Activated CD4-positive, alpha-beta T cell treated with anti-CD3 and anti-CD28 coated beads for 24 hours (primary cell): ENCODE measurements at places on chromosomes 2 and 18.

DNA sequence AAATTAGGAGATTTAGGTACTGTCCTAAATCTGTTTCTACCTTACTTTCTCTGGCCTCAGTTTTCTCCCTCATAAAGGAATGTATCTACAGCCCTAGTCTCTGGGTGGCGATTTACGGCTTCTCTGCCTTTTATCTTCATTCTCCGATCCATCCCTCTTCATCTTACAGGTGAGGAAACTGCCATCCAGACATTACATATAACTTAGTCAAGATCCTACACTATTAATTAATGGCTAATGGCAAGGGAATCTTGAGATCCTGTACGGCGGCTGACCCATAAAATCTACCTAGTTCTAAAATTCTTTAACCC is 386 bp upstream of the YIPF4 start:
- no peak for DNase-seq

GRCh38 chr2:167607211-167607610 is 640.2 kb downstream of the STK39 start:
- no peak for DNase-seq

DNA sequence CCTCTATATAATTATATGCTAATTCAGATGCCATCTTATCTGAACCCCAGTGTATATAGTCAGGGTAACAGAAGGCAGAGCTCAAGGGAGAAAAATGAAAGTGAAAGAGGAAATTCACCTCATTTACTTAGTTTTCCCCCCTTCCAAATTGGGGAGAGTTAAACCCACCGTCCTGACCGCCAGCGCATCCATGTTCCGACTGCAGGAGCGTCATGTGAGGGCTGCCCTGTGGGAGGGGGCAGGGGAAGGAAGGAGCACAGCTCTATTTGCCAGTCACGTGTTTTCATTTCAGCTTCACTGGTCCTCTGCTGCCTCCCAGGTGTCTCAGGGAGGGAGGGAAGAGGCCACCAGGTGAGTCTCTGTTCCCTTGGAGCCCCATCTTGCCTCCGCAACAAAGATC is 13.2 kb downstream of the CNNM4 start:
- no peak for DNase-seq

- no peak for DNase-seq
Observed at GRCh38 chr2:159736048-159736447, 23.7 kb downstream of the MARCHF7 start.

GRCh38 chr18:48348739-48349138 is 60.4 kb downstream of the ZBTB7C start:
- DNase-seq = no peak

DNA sequence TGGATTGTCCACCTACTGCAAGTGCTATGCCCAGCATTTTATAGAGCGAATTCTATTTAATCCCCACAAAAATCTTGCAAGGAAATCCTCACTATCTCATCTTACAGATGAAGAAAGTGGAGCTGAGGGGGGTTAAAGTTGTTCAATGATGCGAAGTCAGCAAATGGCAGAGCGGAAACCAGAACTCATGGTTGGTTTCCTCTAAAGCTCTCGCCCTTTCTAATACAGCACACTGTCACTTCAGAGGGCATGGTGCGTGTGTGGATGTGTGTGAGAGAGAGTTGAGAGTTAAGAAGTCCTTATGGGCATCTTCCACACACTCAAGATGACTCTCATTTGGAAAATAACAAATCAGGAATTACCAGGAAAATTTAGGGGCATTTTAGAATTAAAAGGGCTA is 78.4 kb downstream of the TGFA start:
- DNase-seq = no peak

DNA sequence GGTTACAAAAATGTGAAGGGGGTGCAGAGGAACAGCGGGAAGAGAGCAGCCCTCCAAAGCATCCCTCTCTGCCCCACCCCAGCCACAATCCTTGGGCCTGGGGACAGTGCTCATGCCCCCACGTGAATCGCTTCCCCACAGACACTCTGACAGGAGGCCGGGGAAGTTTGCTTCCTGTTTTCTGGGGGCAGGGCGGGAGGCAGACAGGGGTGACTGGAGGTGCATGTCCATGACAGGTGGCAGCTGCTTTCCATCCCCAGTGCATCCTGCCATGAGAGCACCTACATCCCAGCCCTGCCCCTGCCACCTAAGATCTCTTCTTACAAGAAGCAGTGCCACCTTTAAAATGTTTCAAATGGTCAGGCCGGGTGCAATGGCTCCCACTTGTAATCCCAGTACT is 47.2 kb upstream of the UBE2F start:
- no peak for DNase-seq

- no peak for DNase-seq
Observed at GRCh38 chr2:101190747-101191516, 39.8 kb upstream of the TBC1D8 start.

DNA sequence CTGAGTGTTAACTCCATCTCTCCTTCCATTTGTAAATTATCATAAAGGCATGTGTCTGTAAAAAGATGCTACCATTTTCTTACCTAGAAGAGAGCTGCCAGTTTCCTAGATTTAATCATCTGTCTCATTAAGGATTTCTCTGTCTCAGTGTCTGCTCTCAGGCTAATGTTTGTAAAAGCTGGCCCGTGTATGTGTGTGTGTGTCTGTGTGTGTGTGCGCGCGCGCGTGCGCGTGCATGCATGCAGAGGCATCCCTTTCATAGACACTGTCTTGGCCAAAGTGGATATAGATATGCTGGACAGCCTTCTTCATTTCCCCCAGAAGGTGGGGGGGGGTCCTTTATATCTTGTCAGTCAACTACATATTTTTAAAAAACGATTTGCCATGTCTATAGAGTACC is 18.9 kb downstream of the MGAT5 start:
- no peak for DNase-seq

- no peak for DNase-seq
Observed at GRCh38 chr2:42029639-42030199, 18.1 kb upstream of the PKDCC start.

GRCh38 chr18:43917520-43917919 is 640.2 kb upstream of the SYT4 start:
- DNase-seq = no peak

GRCh38 chr18:47285456-47285855 is 34.0 kb upstream of the SKOR2 start:
- DNase-seq = no peak

- DNase-seq = no peak
Observed at GRCh38 chr2:142870526-142870925, 6.9 kb upstream of the KYNU start.

- DNase-seq = no peak
Observed at GRCh38 chr2:138060301-138060635, 96.0 kb downstream of the HNMT start.

DNA sequence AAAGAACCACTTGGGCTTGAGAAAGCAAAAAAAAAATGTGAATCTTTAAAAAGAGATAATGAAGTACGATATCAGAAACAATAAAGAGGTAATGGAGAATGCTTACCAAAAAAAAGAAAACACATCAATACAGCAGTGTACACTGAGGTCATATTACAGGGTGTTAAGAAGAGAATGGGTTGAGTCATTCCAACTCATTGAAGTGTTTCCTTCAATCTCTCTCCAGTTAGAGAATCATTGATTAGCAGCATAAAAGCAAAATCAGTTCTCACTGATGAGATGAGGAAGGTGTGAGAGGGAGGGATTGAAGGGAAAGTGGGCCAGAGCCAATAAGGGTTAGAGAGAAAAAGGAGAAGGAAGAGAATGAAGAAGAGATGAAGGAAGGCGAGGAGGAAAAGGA is 43.9 kb upstream of the SGPP2 start:
- no peak for DNase-seq

DNA sequence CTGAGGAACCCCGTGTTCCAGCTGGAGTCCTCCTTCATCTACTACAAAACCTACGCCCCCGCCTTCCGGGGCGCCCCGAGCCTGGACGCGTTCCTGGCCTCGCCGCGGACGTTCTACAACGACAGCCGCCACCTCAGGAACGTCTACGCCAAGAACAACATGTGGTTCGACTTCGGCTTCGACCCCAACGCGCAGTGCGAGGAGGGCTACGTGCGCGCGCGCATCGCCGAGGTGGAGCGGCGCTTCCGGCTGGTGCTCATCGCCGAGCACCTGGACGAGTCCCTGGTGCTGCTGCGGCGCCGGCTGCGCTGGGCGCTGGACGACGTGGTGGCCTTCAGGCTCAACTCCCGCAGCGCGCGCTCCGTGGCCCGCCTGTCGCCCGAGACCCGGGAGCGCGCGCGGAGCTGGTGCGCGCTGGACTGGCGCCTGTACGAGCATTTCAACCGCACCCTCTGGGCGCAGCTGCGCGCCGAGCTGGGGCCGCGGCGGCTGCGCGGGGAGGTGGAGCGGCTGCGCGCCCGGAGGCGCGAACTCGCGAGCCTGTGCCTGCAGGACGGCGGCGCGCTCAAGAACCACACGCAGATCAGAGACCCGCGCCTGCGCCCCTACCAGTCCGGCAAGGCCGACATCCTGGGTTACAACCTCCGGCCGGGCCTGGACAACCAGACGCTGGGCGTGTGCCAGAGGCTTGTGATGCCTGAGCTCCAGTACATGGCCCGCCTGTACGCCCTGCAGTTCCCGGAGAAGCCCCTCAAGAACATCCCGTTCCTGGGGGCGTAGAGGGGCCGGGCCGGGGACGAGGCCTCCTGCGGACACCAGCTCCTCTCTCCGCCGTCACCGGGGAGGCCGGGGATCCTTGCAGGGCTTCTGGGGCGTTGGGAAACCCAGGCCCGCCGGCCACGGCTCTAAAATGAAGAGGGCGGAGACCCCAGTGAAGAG is 5.3 kb upstream of the NEU4 start:
- DNase-seq = peak; percentile 31

DNA sequence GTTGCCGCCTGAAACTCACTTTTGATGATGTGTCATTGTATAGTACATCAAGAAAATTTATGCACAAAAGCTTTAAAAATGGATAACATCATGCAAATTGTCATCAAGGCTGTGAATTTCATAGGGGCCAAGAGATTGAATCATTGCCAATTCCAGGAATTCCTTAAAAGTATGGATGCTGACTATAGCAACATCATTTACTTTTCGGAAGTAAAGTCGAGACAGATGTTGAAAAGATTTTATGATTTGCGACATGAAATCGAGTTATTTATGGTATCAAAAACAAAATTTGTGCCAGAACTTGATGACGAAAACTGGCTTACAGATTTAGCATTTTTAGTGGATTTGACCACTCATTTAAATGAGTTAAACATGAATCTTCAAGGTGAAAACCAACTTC is 56.3 kb downstream of the ASB1 start:
- no peak for DNase-seq

GRCh38 chr2:112162956-112163355 is 24.8 kb downstream of the FBLN7 start:
- no peak for DNase-seq

- no peak for DNase-seq
Observed at GRCh38 chr2:71951718-71952404, 195.8 kb downstream of the CYP26B1 start.

DNA sequence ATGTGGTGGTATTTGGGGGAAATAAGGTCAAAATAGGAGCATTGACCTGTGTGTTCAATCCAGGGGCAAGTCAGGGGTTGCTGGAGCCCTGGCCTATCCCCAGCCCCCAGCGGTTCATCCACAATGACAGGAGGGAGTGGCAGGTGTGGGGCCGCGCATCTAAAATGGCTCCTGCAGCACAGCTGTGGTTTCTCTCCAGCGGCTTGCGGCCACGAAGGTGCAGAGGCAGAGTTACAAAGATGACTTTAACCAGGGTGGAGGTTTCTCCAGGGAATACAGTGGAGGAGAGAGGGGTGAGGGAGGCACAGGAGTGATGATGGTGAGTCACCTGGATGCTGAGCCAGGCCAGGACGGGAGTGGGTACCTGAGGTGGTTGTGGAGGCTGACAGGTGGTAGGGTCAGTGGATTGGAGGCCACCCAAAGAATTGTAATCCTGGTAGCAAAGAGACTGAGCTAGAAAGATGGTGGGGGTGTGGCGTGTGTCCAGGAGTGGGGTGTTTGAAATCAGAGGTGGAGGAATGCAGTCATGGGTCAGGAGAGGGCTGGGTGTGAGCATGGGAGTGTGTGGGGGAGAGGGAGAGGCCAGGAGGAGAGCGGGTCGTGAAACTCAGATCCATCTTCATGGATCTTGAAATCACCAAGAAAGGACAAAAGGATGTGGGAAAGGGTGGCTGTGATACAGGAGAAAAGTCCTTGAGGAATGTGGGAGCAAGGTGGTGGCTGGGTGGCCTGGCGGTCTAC is 83.2 kb downstream of the CTIF start:
- no peak for DNase-seq

- DNase-seq = no peak
Observed at GRCh38 chr2:105786231-105787230, 41.8 kb downstream of the NCK2 start.

DNA sequence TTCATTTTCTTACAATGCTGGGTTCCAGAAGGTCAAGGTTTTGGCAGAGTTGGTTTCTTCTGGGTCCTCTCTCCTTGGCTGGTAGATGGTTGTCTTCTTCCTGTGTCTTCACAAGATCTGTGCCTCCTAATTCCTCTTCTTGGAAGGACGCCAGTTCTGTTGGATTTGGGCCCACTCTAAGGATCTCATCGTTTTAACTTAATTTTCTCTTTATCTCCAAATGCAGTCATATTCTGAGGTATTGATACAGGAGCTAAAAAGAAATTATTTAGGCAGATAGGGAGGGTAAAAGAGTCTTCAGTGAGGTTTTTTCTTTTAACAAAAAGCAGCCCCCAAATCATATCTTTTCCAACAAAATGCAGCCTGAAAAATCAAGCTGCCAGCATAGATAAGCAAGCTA is 998.4 kb downstream of the SOCS6 start:
- DNase-seq = no peak

- DNase-seq = no peak
Observed at GRCh38 chr2:2796207-2796606, 465.1 kb upstream of the MYT1L start.

DNA sequence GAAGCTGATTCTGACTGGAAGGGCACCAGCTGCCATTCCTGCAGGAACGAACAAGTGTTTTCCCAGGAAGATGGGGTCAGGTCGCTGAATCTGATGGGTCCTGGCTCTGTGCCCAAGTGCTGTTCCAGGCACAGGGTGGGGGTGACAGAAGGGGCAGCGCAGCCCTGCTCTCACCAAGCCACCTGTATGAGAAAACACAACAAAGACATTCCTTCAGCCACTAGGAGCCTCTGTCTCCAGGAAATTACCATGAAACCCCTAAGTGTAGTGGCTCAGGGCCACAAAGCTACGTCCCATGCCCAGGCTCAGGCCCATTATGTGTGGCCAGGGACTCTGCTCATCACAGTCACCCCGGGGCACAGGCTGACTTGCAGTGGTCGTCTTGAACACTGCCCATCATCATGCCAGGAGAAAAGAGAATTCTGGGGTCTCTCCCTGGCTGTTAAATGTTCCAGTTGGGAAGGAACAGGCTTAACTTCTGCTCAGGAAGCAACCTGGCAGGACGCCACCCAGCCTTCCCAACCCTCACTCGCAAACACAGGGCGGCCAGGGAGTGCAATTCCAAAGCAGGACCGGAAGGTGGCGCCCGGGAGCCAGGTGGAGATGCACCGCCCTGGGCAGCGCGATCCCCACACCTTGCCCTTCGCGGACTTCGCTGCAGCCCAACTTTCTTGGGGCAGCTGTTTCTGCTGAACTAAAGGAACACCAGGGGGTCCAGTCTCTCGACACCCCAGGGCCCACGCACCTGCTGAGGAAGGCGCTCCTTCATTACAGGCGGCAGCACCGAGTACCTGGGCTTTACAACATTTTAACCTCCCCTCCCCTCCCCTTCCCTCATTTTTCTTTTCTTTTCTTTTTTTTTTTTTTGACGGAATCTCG is 11.0 kb upstream of the SFTPB start:
- DNase-seq = peak; percentile 73
